ENCODE measurements at places on chromosomes 3 and 15.
A peak's percentile ranks its signal among the peaks of the same experiment; 100 is the strongest.

DNA sequence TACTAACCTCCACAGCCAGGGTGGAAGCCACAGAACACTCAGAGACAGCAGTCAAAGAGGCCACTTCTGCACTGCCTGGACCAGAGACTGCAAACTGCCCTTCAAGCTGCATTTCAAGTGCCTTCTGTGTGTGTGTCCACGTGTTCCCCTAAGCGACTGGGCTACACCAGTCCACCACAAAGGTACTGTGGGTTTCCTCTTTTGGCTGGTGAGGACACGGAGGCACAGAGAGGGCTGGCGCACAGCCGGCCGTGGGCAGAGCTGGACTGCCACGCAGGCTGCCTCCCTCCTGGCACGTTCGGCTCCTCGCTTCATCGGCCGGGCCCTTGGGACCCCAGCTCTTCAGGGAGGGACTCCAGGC is 60.9 kb downstream of the MGLL start:
- DNase-seq, result no peak

DNA sequence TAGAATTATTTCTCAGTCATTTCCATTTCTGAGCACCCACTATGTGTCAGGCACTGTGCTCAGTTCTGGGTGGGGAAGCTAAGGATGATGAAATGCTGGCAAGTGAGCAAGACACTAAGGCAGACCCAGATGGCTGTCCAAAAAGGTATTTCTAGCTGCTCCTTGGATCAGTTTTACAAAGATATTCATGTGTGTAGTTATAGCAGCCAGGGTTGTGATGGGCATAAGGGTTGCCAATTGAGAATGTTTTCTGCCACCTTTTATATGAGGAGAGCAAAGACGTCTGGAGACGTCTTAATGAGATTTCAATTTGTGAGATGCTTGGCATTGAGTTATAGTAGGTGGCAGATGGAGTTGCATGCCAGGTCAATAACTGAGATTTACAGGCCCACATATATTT is 197.1 kb upstream of the RASGRP1 start:
- DNase-seq, result no peak

GRCh38 chr3:137259089-137259488 is 301.3 kb downstream of the IL20RB start:
- no peak for DNase-seq

DNA sequence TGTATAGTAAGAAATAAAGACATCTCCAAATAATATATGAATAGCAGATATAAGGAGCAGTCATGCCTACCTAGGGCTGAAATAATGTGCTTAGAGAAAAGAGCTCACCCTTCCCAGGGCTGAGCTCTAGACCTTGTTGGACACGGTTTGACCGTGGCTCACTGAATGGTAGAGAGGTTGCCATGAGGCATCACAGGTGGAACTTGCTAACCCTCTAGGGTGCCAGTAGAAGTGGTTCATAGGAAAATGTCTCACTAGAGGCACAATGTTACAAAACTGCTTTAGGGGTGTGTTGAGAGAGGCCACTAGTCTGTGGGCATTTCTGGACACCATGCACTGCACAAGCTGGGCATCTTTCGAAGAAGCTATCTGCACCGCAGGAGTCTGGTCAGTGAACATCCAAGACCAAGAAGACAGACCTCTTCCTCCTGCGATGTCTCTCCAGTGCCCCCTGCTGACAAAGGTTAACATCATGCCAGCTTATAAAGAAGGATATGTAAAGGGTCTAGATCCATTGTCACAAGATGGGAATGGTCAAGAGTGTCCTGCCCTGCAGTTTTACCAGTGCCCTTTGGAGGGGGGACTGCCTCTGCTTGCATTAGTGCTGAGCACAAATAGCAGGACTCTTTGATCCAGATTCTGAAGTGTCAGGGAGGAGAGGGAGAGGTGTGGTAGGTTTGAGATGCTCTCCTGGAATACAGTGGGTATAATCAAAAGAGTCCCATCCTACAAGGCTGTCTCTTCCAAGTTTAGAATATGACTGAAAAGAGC is 266.8 kb downstream of the ZNF385D start:
- DNase-seq, result peak; percentile 48

DNA sequence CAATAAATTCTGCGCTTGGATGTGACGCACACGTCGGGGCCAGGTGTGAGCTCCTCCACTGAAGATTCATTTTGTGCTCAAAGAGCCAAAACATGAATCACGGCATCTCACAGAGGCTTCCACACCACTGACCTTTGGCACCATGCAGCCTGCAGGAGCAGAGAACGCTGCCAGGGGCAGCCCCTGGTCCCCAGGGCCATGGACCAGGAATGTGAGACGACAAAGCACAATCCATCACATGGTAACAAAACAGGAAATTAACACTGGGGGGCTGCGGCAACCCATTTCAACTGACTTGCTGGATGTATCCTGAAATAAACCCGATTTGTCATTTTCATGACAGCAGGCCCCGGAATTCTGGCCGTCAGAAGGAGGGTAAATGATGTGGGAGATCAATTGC is 167.5 kb upstream of the IGF1R start:
- DNase-seq, result no peak

- DNase-seq, result no peak
Measured at GRCh38 chr3:152860736-152861135, 25.8 kb downstream of the P2RY1 start.

GRCh38 chr3:52798376-52798977 is 3.9 kb downstream of the ITIH3 start:
- DNase-seq, result no peak

DNA sequence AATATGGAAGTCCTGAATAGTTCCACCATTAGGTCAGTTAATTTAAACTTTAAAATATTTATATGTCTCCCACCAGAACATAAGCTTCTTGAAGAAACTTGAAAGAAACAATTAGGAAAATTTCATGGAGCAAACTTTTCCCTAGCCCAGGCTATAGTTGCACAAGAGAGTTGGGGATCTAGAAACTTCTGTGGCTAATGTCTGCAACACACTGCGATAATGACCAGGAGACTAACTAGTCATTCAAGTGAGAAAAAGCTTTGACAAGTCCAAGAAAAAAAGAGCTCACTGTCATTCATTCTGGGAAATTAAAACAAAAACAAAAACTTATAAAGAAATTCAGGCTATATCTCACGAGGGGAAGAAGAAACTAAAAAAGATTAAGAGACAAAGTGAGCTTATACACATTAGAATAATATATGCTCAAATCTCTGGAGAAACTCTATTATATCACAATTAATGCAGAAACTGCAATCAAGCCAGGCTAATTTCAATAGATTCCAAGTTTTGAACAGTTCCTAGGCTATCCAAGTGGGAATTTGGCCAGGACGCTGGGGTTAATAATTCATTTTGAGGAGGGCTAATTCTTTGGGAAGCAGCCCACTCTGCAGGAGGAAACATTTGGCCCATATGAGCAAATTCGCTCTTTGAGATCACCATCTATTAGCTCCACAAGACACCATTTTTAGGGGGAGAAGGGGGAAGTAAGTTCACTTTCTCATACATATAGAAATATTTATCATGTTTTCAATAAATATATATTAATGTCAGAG is 134.6 kb downstream of the MEIS2 start:
- no peak for DNase-seq

GRCh38 chr15:66785637-66786036 is 83.6 kb downstream of the SMAD6 start:
- no peak for DNase-seq

DNA sequence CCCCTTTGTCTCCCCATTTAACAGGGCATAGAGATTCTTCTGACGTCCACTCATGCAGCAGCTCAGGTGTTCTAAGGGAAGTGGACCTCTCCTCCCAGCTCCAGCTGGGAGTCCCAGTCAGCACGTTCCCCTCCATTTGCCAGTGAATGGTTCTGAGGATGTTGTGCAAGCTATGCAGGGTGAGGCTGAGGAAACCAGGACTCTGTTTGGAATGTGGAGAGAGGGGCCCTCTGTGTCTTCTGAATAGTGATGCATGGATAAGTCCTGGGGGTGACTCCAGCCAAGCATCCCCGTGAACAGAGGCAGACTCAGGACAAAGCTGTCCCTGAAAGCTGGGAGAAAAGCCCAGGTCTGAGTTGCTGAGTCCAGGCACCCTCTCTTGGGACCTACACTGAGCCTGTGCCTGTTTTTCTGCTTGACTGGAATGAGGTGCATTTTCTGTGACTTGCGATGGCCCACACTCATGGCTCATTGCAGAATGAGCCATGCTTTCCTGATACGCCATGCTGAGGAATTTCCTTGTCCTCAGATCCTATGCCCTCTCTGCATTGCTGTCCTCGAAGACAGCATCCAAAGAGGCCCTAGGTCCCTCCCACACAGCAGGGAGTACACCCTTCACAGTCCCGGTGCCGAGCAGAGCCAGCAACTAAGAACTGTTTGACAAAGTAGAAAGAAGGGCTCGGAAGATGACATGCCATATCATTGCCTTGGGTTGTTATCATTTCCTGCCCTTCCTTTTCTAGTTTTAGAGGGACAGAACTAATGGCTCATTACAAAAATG is 185.2 kb downstream of the ATP10A start:
- no peak for DNase-seq

All from right forelimb (tissue), 1 donor.